Pons (tissue), 1 donor: ENCODE measurements at places on chromosomes 2 and 18.

DNA sequence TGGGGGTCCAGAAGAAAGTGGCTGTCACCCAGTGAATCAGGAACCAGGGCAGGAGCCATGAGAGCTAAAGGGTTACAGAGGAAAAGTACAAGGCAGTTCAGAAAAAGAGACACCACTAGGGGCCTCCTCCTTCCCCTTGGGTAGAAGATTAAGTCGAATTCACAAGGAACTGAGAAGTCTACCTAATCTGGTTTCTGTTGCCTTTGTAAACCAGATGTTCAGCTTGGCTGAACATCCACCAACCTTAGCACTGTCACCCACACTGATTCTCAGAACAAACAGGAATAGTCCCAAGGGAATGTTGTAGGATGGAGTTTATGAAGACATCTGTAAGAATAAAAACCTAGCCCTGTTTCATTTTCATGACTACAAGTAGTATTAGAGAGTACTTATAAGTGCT lies 90.4 kb upstream of the NOSTRIN start:
- DNase-seq: no peak

- DNase-seq: no peak
Observed at GRCh38 chr2:17643031-17643615, 102.6 kb downstream of the VSNL1 start.

DNA sequence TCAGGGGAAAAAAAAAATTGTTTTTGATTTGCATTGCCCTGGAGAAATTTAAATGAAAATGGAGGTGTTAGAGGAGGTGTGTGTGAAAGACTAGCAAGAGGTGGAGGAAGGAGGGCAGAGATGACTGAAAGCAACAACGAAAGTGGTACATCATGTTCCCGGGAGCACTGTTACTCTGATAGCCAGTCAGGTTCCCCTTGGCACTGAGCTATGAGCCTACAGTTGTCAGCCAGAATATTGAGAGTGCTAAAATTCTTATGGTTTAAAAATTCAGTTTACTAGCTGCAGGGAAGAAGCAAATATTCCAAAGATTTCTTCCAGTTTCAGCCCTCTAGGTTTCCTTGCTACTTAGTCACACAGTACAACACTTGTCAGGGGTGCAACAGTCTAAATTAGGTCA lies 366.7 kb upstream of the DLGAP1 start:
- DNase-seq: no peak

- peak; percentile 57 for DNase-seq
Observed at GRCh38 chr18:61635901-61636528, 256.8 kb downstream of the RNF152 start.

DNA sequence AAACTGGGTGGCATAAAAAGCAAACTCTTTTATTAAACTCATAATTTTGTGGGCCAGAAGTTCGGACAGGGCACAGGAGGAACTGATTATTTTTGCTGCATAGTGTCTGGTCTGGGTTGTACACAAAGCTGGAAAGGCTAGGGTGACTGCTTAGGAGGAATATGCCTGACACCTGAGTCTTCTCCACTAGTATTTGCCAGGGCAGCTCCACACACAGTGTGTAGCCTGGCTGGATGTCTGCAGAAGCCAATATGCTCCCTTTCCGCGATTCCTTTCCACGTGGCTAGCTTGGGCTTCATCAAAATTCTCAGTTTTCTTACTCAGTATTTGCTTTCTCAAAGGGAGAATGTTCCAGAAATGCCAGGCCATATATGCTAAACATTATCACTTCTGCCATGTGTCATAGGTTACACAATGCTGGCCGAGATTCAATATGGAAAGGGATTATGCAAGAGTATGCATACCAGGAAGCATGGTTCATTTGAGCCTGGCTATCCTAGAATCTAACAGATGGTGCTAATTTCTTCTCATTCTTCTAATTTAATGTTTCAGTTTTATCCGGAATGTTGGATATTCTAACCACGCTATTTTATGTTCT lies 142.7 kb upstream of the DOK6 start:
- no peak for DNase-seq

DNA sequence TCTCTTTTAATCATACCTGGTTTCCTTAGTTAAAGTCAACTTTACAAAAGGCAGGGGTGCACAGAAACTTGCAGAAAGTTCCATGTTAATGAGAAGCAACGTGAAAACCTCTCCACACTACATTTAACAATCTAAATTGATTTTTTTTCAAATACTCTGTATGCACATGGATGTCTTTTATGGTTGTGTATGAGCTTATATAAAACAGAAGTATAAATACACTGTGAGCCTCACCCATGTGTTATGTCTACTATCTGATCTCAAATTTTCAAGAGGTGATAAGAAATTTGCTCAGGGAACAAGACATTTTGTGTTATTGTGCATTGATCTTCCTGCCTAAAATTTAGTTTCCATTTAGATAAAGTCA lies 617.6 kb downstream of the ADCYAP1 start:
- no peak for DNase-seq

- no peak for DNase-seq
Observed at GRCh38 chr2:16402891-16403290, 262.7 kb downstream of the CYRIA start.

DNA sequence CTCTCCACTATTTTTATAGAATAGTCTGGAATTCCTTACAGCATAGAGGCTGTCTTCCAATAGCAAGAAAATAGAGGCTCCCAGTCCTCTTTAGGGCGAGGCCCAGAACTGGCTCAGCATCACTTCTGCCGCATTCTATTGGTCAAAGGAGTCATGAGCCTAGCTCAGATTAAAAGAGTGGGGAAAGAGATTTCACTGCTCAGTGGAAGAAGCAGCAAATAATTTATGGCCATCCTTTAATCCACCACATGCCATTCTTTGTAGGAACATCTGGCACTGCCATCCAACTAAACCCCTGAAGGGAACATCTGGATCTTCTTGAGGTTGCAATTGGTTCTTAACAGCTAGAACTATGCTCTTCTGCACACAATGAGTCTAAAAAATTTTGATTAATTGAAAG lies 43.4 kb upstream of the NEUROD1 start:
- no peak for DNase-seq

GRCh38 chr18:3294435-3295080 lies 32.6 kb downstream of the MYL12B start:
- no peak for DNase-seq

- no peak for DNase-seq
Observed at GRCh38 chr2:177589186-177589585, 196.6 kb downstream of the AGPS start.

GRCh38 chr2:27227501-27227900 lies 10.3 kb downstream of the CAD start:
- no peak for DNase-seq

DNA sequence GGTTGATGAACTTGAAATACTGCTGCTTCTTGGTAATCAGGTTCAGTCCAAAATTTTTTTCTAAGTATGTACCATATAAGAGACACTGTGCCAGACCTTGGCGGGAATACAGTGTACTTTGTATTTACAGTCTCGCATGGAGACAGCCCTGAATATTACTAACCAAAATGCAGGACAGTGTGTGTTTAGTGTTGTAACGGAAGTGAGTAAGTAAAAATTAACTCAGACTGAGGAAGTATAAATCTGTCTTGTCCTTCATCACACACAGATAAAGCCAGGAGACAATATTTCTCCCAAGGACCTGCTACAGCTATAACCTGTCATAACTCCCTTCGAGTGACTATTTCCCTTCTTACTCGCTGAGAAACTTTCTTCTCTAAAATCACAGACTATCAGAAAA lies 76.9 kb downstream of the ACTR3 start:
- DNase-seq: no peak
